ENCODE measurements at places on chromosomes 7 and 10.
A peak's percentile ranks its signal among the peaks of the same experiment; 100 is the strongest.

GRCh38 chr7:105788356-105788755 is 88.0 kb downstream of the ATXN7L1 start:
- no peak for DNase-seq

- DNase-seq = no peak
Measured at GRCh38 chr10:85604884-85605283, 761.7 kb downstream of the GRID1 start.

GRCh38 chr7:17611611-17612010 is 313.2 kb downstream of the AHR start:
- DNase-seq = no peak

DNA sequence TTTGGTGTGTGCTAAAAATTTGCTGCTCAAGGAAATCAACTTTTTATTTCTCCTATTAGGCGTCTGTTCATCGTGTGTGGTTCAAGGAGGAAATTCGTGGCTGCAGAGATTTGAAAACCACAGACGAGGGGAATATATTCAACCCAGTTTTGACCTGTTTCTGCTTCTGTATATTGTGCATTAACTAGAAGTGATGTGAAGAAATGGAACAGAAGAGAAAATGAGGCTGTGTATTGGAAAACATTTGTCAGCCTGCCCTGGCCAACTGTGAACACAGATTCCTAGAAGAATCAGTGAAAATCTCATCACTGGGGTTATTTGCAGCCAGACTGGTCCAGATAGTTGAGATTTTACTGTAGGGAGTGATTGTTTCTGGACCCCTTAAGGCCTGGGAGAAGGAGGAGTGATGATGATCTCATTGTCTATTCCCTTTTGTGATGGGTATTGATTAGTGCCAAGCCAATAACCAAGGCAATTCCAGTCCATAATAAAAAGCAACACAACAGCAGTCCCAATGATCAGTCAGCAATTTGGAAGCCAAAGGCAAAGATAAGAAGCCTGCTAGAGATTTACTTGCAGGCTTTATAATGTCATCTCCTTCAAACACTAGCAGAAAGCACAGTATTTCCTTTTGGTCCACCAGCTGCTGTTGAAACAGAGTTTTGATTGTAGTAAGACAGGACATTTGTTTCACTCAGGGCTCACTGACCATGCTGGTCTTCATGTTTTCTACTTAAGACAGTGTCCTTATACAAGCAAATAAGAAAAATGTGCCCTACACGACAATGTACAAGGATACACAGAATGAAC is 339.4 kb downstream of the PRPF18 start:
- no peak for DNase-seq

- DNase-seq = no peak
Measured at GRCh38 chr10:17239345-17240085, 11.5 kb downstream of the VIM start.

- no peak for DNase-seq
Measured at GRCh38 chr7:11109659-11110058, 136.0 kb downstream of the PHF14 start.

- DNase-seq = peak; percentile 78
Measured at GRCh38 chr10:30986053-30986555, 45.6 kb downstream of the ZNF438 start.

GRCh38 chr7:159198016-159198724 is 53.5 kb upstream of the VIPR2 start:
- no peak for DNase-seq

DNA sequence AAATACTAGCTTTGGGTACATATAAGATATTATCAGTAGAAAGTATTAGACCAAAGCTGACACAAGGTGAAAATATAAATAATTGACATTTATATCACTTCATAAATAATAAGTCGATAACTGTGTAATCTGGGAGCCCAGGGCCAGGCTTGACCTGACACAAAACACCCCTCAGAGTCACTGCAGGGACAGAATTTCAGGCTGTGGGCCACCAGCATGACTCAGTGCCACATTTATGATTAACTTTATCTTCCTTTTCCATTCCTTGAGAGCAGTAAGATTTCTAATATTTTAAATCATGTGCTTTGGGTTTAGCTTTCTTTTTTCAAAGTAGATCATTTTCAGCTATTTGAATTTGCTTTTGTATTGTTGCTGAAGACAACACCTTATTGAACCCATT is 102.9 kb upstream of the NFE2L3 start:
- DNase-seq = no peak

- DNase-seq = no peak
Measured at GRCh38 chr10:130471486-130471885, 335.3 kb downstream of the GLRX3 start.

- peak; percentile 13 for DNase-seq
Measured at GRCh38 chr7:92246360-92247101, 757 bp downstream of the ANKIB1 start.

DNA sequence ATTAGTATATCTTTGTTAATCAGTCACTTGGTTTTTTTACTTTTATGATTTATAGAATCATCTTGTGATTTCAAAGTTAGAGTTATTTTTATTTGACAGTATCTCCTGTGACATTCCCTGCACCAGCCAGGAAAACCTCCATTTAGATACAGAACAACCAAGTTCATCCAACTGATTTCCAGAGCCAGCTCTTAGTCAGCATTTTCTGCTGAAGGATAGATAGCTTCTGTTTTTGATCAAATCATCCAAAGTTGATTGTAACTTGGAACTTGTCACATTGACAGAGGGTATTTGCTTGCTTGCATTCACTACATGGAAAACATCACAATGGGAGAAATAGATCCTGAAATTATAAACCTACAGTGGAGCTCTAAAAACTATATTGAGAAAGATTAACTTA is 122.6 kb downstream of the PON1 start:
- DNase-seq = no peak

GRCh38 chr10:28281726-28282315 is 21.0 kb downstream of the MPP7 start:
- no peak for DNase-seq

DNA sequence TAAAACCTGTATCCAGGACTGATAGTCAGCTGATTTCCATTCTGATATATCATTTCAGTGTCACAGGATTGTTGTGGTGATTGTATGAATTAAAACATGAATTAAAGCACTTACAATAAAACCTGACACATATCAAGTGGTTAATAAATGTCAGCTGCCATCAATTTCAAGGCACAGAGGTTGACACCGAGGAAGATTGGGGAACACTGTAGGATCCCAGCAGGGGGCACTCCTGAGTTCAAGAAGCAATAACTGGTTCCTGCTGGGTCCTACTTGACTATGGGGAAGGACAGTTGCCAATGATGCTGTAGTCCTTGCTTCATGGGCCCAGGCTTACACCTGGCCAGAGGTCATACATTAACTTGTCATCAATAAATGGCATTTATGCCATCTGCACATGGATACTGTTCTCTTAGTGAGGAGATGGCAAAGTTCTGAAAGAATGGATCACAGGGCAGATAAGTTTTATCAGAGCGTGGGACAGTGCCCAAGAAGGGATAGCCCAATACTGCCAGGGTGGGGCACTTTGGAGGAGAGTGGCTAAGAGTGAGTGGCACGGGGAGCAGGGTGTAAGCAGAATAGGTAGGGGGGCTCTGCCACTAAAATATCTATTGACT is 24.1 kb downstream of the FZD1 start:
- DNase-seq = no peak

DNA sequence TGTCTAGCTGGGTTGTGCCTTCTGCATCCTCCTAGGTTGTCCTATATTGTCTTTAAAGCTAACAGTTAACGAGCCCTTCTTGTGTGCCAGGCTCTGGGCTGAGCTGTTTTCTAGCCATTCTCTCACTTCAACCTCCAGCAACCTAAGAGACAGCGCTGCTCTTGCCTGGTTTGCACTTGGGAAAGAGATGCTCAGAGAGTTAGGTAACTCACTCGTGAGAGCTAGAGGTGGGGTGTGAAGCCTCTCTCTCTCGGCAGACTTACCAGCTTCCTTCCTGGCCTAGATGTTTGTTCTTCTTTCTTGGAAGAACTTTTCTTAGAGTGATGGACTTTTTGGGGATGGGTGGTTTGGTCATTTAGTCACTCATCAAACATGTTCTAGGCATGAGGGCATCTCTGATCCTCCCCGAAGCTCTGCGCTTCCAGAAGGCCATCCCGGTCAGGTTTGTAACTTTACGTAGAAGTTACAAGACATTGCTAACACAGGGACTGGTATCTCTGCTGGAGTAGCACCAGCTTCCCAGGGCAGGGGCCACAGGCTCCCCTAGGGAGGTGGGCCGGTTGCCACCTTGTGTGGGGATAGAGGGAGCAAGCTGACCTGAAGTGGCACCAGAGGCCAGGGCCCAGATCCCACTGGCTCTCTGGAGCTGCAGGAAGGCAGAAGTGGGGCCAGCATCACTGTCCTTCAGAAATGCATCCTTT is 14.3 kb downstream of the TSPAN15 start:
- DNase-seq = no peak

DNA sequence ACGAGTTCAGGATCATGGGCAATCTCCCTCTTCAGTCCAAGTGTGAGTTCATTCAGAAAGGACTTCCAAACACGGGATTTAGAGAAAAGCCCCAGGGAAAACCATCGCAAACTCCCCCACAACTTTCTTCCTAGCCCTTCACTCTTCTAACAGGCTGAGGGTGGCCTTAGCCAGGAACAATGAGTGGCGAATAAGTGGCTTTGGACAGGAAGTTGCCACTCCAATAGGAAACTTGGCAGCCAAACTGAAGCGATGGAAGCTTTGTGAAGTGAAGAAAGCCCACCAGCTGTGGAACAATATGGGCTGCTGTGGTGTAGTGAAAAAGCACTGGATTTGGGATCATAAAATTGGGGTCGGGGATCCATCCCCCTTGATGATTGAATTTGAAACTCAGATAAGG is 193.2 kb downstream of the TEX36 start:
- DNase-seq = no peak

- DNase-seq = peak; percentile 80
Measured at GRCh38 chr7:98251601-98252424, at the start of gene TECPR1. TSS of gene TECPR1 (minus strand) at chr7:98252232. CDS start at chr7:98246146, 6,086 bp downstream.

DNA sequence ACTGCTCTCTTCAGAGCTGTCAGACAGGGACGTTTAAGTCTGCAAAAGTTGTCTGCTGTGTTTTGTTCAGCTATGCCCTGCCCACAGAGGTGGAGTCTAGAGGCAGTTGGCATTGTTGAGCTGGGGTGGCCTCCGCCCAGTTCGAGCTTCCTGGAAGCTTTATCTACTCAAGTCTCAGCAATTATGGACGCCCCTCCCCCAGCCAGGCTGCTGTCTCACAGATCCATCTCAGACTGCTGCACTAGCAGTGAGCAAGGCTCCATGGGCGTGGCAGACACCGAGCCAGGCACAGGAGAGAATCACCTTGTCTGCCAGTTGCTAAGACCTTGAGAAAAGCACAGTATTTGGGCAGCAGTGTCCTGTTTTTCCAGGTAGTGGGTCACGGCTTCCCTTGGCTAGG is 98.1 kb downstream of the SDHAF3 start:
- no peak for DNase-seq

DNA sequence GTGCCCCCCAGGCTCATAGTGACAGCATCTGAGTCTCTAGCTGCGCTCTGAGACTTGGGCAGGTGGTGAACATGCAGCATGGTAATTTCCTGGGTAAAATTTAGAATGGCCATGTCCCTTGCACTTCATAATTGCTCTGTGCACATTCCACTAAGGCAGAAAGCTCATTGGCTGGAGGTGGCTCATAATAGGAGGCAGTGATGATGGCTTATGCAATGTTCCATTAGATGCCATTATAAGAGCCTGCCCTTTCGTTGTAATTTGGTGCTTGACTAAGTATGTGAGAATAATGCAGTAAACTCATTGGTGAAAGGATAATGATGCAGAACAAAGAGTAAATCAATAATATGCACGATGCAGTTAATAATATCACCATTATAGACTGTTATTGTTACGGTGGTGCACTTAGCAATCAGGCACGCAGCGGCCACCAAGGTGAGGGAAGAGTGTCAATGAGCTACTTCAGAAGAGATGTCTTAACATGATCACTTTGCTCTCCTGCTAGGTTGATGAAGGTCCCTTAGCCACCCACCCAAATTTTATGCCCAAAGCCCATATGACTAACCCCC is 545.9 kb downstream of the KCNMA1 start:
- DNase-seq = no peak

GRCh38 chr10:7853226-7853842 is 35.0 kb downstream of the TAF3 start:
- no peak for DNase-seq

GRCh38 chr10:64546073-64546472 is 1024.9 kb downstream of the REEP3 start:
- no peak for DNase-seq

GRCh38 chr7:7686811-7687508 is 31.4 kb downstream of the RPA3 start:
- DNase-seq = peak; percentile 5

- DNase-seq = peak; percentile 100
Measured at GRCh38 chr7:25854608-25855497, 297.1 kb upstream of the NFE2L3 start.

- no peak for DNase-seq
Measured at GRCh38 chr10:12822893-12823170, 178.7 kb downstream of the CCDC3 start.

DNA sequence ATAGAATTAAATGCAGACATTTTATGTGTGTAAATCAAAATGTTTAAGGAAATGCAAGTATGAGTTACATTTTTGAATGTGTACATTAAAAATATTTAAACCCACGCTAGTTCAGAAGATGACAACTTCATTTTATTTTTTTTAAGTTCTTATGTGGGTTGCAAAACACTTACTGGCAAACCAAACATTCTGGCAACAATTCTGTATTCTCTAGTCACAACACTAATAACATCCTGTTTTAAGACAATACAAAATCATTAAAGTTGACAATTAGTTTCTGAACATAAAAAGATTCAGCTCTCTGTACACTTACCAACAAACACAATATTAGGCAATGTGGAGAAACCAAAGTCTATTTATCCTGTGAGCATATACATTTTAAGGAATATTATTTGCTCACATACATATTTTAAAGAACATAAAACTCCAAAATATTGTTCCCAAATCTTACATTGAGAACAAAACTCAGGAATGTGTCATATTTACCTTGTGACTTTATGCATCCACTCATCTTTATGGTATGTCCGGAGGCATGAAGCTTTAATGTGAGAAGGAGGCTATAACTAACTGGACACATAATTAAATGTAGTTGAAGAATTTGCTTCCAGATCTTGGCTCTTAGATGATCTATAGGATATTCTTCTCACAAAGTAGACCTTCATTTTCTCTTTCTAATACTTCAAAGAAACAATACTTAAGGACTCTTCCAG is 134.7 kb downstream of the DGKB start:
- DNase-seq = no peak

Data from fibroblast of skin of right quadriceps (primary cell).